ENCODE measurements at places on chromosomes 2 and 18.

DNA sequence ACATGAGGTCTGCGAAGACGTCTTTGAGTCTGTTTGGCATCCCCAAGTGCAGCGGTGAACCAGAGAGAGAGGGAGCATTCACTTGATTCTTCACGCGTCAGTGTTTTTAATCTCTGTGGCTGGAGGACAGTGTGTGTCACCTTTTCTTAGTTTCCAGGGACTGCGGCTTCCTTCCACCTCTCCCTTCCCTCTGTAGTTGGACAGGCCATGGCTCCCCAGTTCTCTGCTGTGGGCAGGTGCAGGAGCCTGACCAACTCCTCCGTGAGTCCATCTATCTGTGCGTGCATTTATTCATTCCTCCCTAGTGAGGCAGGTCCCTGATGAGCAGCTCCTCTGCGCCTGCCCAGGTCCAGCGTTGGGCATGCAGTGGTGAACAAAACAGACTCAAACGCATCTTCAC is 42.9 kb downstream of the AGAP1 start:
- no peak for DNase-seq

GRCh38 chr18:61734396-61734795 is 158.4 kb downstream of the RNF152 start:
- no peak for DNase-seq

GRCh38 chr18:1047406-1047805 is 142.7 kb downstream of the ADCYAP1 start:
- no peak for DNase-seq

DNA sequence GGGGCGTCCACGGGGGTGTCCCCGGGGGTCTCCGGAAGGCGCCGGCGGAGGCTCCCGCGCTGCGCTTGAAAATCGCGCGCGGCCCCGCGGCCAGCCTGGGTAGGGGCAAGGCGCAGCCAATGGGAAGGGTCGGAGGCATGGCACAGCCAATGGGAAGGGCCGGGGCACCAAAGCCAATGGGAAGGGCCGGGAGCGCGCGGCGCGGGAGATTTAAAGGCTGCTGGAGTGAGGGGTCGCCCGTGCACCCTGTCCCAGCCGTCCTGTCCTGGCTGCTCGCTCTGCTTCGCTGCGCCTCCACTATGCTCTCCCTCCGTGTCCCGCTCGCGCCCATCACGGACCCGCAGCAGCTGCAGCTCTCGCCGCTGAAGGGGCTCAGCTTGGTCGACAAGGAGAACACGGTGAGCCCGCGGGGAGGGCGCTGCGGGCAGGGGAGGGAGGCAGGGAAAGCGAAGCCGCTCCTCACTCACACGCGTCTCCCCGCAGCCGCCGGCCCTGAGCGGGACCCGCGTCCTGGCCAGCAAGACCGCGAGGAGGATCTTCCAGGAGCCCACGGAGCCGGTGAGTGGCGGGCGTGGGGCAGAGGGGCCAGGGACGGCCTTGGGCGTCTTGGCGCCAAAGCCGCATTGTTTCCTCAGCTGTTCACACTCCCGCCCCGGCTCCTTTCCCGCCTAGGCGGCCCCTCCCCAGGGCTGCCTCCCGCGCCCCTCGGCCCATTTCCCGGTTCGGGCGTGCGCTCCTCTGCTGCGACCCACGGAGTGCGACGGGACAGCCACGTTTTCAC is at the start of gene RRM2:
TSS of gene RRM2 (plus strand) at position 240 of the 781 bp plus-strand sequence. CDS start at position 300, 60 bp downstream.
- DNase-seq: peak; percentile 91

DNA sequence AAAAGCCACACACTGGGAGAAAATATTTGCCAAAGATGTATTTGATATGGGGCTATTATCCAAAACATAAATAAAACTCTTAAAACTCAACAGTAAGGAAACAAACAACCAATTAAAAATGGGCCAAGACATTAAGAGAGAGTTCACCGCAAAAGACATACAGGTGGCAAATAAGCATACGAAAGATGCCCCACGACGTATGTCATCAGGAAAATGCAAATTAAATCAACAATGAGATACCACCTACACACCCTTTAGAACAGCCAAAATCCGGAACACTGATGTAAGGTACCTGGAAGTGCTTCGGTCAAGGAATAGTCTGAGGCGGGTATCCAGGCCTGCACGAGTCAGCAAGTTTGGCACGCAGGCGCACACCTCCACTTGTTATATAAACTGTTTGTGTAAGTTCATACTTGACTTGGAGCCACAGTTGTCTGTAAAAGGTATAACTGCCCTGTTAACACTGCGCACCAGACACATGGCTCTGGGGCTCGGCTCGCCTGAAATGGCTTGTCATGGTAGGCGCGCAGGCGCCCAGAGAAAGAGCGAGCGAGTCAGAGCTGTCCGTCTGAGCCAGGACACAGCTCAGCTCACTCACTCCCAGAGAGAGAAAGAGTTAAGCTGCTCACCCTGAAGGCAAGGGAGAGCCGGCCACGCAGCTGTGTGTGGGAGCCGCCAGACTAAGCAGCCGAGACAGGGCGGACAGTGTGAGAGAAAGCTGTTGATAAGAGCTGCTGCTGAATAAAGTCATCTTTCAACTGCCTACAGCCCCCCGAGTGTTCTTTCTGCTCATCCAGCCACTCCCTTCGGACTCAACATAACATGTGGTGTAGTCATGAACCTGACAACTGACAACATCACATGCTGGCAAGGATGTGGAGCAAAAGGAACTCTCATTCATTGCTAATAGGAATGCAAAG is 87.3 kb downstream of the HNRNPLL start:
- no peak for DNase-seq

GRCh38 chr18:7064346-7064745 is 53.3 kb downstream of the LAMA1 start:
- no peak for DNase-seq

DNA sequence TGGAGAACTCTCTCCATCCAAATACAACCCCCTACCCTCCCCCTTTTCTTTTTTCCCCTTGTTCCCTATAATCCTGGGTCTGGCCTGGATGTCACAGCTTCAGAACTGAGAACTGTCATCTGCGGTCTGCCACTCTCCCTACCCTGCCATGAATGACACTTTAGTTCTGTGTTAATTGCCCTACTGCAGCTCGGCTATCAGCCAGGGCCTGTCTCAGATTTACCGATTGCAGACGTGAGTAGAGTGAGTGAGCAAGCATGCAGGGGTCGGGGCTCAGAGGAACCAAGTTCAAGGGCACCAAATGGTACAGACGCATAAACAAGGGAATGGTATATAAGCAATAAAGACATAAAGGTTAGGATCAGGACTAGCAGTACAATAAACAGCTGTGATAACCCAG is 967.8 kb downstream of the BCL11A start:
- no peak for DNase-seq

DNA sequence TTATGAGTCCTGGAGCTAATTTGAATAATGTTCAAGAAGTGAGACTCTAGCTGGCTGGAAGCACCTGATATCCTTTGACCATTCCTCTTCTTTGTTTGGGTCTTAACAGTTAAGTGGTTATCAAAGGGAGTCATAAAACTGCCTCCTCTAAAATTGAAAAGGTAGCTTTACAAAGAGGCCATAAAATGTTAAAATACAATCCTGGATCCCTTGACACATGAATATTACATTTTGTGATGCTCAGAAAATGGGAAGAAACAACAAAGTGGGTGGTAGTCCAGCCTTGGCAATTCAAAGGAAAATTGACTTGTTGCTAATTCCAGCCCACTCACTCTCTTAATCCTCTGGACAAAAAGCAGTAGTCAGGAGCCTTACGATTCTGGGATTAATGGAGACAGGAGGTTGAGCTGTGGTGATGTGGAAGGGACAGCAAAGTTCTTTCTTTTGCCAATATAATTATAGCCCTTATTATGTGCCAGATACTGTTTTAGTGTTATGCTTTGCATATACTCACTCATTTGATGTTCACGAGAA is 339.2 kb downstream of the PDE11A start:
- DNase-seq: no peak

GRCh38 chr2:64537991-64538390 is 13.9 kb downstream of the AFTPH start:
- no peak for DNase-seq

- DNase-seq: no peak
These were observed 86.6 kb downstream of the DNER start for GRCh38 chr2:229627728-229628127.

GRCh38 chr2:189702071-189702470 is 27.6 kb downstream of the ANKAR start:
- no peak for DNase-seq

DNA sequence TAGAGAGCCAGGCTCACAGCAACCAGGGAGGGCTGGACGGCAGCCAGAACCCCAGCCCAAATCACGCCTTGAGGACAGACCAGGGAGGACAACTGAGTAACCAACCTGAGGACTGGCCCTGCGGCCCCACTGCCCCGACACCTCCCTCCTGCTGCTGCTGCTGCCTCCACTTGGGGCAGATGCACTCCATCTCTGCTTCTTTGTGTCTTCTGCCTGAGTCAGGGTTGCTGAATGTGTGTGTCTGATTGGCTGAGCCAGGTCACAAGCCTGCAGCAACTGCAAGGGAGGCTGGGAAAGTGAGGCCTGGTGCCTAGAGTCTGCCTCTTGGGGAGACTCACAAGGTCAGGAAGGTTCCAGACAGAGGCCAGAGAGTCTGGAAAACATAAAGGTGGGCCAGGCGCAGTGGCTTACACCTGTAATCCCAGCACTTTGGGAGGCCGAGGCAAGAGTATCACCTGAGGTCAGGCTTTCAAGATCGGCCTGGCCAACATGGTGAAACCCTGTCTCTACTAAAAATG is 83.4 kb downstream of the ZFP36L2 start:
- peak; percentile 47 for DNase-seq

DNA sequence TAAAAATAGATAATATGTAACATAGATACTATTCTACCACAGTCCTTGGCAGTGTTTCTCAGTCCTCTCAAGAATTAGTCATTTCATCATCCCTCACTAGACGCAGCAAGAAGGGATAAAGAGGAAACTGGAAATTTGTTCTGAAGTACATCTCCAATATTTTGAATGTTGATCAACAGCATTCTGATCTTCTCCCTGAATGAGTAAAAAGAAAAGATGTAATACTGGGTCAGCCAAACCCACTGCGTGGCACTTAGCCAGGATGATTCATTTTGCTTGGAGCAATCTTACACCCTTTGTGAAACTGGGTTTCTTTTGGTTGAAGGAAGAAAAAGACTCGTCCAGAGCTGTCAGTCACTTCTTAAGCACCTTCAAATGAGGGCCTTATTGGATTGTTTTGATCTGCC is 54.1 kb downstream of the TAF1B start:
- no peak for DNase-seq
